ENCODE measurements at places on chromosomes 2 and 18.

- DNase-seq, result peak; percentile 76
These were observed 10.3 kb upstream of the CHST10 start for GRCh38 chr2:100427627-100428258.

- no peak for DNase-seq
These were observed 26.6 kb upstream of the GBX2 start for GRCh38 chr2:236194786-236195185.

DNA sequence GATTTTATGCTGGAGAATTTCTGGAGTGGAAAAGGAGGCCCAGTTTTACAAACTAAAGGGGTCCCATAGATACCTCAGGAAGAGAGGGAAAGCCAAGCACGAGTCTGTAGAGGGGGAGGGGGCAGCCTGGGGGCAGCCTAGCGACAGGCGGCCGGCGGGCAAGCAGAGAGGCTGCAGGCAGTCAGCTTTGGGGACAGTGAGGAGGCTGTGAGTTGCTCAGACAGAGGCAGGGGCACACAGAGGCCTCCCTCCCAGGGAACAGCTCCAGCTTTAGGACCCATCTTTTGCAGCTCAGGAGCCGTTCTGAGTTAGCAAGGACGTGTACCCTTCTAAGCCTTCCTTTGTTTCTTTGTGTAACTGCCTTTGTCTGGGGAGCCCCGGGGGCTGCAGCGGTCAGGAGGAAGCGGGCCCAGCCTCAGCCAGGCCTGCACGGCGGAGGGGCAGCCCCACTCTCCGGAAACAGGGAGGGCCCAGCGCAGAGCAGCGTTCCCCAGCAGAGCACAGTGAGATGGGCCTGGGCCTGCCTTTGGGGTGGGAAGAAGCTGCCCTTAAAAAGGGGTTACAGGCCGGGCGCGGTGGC lies 41.1 kb upstream of the RALBP1 start:
- DNase-seq, result no peak

GRCh38 chr2:150357770-150358467 lies 129.5 kb downstream of the RND3 start:
- DNase-seq, result no peak

- DNase-seq, result no peak
These were observed 97.0 kb downstream of the KYNU start for GRCh38 chr2:142974288-142975024.

DNA sequence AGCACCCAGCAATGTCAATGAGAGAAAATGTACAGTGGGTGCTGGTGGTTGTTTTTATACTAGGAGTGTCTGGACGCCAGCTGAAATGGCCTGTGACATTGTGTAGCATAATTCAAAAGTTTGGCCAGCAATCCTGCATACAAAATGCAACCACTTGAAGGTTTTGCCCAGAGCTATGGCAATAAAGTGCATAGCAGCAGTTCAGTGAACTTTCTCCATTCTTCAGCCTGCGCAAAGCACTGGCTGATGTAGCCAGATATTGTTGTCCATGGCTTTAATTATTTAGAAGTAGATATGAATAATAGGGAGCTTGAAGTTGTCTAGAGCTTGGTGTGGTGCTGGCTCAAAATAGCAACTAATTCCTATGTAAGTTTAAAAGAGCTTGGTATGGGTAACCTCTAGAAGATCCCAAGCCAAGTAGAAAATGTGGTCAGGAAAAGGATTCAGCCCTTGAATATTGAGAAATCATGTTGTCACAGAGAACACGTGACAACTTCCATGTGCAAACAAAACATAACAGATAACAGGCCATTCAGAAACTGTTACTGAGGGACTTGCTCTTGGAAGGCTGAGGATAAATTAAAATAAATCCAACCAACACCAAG lies 33.3 kb upstream of the PGAP1 start:
- no peak for DNase-seq

DNA sequence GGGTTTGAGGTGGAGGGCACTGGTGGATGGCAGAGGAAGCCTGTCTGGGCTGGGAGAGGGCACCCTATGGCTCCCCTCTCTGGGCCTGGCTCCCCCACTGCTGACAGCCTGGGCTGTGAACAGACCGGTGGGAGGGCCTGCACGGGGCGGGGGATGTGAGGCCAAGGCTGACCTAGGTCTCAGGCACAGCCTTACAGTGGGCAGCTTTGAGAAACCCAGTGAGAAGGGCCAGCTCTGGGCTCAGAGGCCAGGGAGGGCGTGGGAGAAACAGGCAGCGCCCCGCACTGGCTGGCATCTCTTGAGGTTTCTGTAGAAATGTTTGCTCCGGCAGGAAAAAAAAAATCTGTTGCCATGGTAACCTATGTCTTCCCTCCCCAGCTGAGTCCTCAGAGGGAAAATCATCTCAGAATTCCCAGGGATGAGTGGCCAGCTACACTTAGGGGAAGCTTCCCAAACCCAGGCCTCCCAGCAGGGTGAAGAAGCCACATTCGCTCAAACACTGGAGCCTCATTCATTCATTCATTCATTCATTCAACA lies 71.7 kb upstream of the TAF1B start:
- no peak for DNase-seq

All from NAMALWA (cell line).